ENCODE measurements at places on chromosomes 1 and 21. TPM values are rescaled to one million over a fixed set of nuclear protein-coding genes. Genes with fewer than 3 reads are reported as not detected.

GRCh38 chr1:204294357-204294756 is 65.4 kb downstream of the PLEKHA6 start:
- peaks cover 74% of the 10 kb centered on the region for H3K4me1 ChIP-seq
- H3K27ac ChIP-seq: peak overlapping the region; percentile 84
- no peaks in the 10 kb centered on the region for H3K27me3 ChIP-seq
- peak; percentile 49 for DNase-seq

The NFASC gene
- total RNA-seq: not detected

GRCh38 chr1:88661188-88661587 is 22.9 kb upstream of the PKN2 start:
- no peak overlapping the region for H3K4me3 ChIP-seq
- DNase-seq: no peak

The PTAFR gene
- 7.6 TPM for total RNA-seq

The BEND5 gene
- not detected for total RNA-seq

DNA sequence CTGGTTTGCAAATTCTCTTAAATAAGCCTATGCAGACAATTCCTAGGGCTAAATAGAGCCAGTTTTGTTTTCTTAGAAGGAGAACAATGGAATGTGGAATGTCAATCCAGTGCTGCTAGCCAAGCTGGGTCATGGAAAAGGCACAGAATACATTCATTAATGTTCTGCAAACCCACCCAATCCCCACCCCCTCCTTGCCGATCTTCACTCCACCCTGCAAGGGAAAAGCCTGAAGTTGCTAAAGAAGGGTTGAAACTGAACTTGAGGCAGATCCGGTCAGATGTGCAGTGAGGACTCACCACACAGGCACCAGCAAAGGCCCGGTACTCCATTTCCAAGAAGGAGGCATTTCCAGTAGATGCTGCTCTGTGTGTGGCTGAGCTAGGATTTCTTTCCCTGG is 179.6 kb downstream of the PLPP3 start:
- H3K4me3 ChIP-seq: no peak overlapping the region
- H3K27ac ChIP-seq: no peak overlapping the region
- H3K36me3 ChIP-seq: no peaks in the 10 kb centered on the region
- no peak for DNase-seq

DNA sequence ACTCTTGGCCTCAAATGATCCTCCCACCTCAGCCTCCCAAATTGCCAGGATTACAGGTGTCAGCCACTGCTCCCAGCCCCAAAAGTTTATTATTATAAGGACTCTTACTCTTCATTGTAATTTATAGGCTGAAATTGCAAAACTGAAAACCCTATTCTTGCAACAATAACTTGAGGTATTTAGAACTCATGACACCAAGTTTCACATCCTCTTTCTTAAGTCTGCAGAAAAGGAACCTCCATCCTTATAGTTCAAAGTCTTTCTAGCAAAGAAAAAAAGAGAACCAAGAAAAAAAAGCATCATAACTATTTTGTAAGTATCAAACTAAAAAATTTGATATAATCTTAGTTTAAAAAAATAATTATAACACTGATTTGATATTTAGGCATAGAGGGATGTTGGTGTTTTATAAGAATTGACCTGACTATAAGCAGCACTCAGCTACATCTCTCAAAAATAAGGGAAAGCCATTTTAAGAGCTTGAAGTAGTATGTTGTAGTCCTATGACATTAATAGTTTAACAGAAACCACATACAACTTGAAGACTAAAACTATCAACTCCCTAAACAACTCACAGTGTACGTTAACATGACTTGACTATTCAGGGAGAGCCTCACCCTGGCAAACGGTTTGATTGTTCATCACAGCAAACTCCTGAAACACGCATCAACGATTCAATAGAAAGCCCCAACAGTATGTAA is 122.4 kb downstream of the AKT3 start:
- no peaks in the 10 kb centered on the region for H3K36me3 ChIP-seq
- H3K27ac ChIP-seq: no peak overlapping the region

The DYRK1A gene
- 35.5 TPM for total RNA-seq

DNA sequence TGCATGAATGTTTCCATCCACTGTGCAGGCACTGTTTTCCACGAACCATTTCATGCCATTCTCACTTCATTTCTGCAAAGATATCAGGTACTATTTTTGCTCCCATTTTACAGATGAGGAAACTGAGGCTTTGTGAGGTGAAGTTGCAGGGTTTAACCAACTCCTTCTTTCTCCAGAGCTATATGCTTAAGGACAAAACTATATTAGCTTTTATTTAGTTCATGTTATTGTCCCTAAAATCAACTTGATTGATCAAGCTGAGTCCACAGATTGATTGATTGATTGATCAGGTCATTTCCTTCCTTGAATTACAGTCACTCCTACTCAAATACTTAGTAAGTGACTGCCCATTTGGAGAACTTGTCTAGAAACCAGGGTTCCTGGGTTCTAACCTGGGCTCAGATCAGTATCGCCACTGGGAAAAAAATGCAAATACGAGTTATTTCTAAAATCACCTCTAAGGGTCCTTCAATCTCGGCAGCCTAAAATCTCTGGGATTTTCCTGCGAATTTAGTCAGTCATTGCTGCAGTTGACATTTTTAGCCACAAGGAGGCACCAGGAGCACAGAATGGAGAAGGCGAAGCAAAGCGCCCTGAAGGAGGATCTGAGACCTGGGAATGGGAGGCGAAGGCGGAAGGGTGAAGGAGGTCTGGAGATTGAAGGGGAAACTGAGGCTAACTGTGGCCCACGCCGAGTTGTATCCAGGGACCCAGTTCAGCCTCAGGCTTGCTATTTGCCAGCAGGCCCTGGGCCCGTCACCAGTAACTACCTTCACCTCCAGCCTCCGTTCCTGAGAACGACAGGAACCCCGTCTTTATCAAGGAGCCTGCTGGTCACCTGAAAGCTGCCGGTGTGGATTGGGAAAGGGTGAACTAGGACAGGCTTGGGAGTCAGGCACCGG is 14.3 kb upstream of the MUL1 start:
- H3K27ac ChIP-seq: no peak overlapping the region
- H3K36me3 ChIP-seq: no peaks in the 10 kb centered on the region
- no peak overlapping the region for H3K4me3 ChIP-seq
- DNase-seq: peak; percentile 76
- H3K4me1 ChIP-seq: no peaks in the 10 kb centered on the region

- 0 out of 2 replicates have a peak, but pooled peaks cover under 1% of the 10 kb centered on the region for H3K4me1 ChIP-seq
- peaks cover 21% of the 10 kb centered on the region for H3K36me3 ChIP-seq
- no peaks in the 10 kb centered on the region for H3K27me3 ChIP-seq
- no peak overlapping the region for H3K4me3 ChIP-seq
- H3K27ac ChIP-seq: no peak overlapping the region
Measured at GRCh38 chr1:89836252-89837035, 15.6 kb downstream of the LRRC8D start.

DNA sequence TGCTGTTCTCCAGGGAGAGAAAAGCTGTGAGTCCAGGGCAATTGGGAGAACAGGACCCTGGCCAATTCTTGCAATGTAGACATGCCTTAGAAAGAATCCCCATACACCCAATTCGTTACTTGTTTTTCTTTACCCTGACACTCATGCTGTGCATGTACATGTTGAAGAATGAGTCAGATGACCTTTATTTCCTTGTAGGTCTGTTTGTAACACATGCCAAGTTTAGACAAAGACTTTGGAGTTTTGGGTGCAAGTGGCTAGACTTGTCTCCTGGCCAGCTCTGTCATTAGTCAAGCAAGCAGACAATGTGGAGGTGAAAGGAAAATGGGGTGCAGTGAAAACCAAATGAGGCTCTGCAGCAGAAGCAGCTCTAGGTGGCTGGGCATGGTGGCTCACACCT is 38.1 kb downstream of the GNPAT start:
- H3K4me1 ChIP-seq: no peaks in the 10 kb centered on the region
- no peak overlapping the region for H3K27ac ChIP-seq
- no peaks in the 10 kb centered on the region for H3K36me3 ChIP-seq
- H3K4me3 ChIP-seq: no peak overlapping the region
- no peaks in the 10 kb centered on the region for H3K27me3 ChIP-seq
- DNase-seq: no peak

The LRRC71 gene
- not detected for total RNA-seq

- no peaks in the 10 kb centered on the region for H3K27me3 ChIP-seq
- H3K27ac ChIP-seq: no peak overlapping the region
- H3K4me3 ChIP-seq: no peak overlapping the region
- H3K4me1 ChIP-seq: no peaks in the 10 kb centered on the region
- H3K36me3 ChIP-seq: no peaks in the 10 kb centered on the region
Measured at GRCh38 chr21:35428489-35428888, 379.4 kb upstream of the RUNX1 start.

DNA sequence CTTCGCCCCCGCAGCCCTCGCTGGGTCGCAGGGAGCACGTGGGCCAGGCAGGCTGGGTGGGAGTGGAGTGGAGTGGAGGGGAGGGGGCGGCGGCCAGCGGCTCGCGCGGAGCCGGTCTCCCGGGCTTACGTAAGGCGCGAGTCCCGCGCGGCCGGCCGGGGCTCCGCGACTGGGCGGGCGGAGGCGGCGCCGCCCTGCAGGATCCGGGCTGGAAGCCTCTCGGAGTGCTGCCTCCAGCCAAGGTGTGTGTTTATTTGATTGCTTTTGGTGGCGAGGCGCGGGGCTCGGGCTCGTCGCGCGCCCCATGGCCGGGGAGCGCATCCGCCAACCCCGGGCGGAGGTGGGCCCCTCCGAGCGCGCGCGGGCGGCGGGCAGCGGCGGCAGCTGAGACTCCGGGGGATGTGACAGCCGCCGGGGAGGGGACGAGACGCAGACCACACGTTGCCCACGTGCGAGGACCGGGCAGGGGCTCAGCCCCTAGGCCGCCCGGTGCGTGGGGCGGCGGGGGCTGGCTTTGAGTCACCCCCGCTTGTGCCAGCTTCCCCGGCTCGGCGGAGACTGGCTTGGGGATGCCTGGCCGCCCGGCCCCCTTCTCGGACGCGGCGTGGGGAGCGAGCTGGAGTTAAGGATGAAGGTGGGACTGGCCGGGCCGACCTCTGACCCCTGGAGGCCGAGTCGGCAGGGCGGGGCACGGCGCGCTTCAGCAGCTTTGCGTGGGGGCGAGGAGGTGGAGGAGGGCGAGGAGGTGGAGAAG is 402 bp upstream of the AK4 start:
- H3K27me3 ChIP-seq: no peaks in the 10 kb centered on the region
- peaks cover 9% of the 10 kb centered on the region for H3K4me1 ChIP-seq
- peak; percentile 45 for DNase-seq
- H3K36me3 ChIP-seq: no peaks in the 10 kb centered on the region
- H3K4me3 ChIP-seq: peak overlapping the region; percentile 97
- H3K27ac ChIP-seq: no peak overlapping the region

DNA sequence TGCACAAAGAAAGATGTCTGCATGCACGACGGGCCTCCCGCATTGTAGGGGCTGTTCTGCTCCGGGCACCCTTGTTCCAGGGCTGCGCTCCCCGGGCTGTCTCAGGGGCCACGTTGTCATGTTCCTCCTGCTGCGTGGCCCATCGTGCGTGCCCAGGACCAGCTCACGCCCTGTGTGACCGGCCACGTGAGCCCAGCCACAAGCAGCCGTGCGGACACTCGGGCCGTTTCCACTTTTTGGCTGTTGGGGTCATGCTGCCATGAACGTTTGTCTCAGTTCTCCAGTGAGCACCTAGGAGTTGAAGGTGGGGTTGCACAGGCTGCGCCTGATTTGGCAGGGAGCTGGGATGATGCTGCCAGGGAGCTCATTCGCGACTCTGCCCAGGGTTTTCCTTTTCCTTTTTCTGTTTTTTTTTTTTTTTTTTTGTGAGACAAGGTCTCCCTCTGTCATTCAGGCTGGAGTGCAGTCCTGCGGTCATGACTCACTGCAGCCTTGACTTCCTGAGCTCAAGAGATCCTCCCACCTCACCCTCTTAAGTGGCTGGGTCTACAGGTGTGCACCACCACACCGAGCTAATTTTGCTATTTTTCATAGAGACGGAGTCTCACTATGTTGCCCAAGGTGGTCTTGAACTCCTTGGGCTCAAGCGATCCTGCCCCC is 17.4 kb downstream of the PDXK start:
- DNase-seq: no peak
- H3K4me3 ChIP-seq: no peak overlapping the region
- no peak overlapping the region for H3K27ac ChIP-seq
- no peaks in the 10 kb centered on the region for H3K36me3 ChIP-seq
- no peaks in the 10 kb centered on the region for H3K27me3 ChIP-seq
- no peaks in the 10 kb centered on the region for H3K4me1 ChIP-seq

DNA sequence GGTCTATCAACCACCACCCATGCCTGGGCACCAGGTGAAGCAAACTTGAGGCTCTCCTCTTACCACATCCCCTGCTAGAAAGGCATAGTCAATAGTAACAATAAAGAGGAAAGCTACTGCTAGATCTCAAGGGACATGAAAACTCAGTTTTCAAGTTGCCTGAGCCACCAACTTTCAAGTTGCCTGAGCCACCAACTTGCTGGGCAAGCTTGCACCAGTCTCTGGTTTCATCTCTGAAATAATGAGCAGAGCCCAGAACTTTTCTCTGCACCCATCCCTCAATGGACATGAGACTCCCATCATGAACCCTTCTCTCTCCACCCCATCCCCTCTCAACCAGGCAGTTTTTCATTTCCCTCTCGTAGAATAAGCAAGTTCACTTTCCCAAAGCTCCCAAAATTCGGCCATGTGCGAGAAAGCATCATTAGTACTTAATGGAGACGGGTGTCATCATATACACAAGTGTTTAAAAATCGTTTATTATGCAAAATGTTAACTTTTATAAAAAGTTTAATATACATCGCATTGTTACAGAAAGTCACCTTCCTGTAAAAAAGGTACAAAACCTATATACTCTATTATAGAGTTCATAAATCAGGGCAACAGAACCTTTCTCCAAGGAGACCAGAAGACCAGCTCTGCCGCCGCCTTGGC is 1.7 kb downstream of the ID3 start:
- H3K4me3 ChIP-seq: peak overlapping the region; percentile 67
- no peaks in the 10 kb centered on the region for H3K36me3 ChIP-seq
- DNase-seq: no peak
- peaks cover 49% of the 10 kb centered on the region for H3K4me1 ChIP-seq

Measured in PC-9 (cell line).